ENCODE measurements at places on chromosomes 2 and 18.

DNA sequence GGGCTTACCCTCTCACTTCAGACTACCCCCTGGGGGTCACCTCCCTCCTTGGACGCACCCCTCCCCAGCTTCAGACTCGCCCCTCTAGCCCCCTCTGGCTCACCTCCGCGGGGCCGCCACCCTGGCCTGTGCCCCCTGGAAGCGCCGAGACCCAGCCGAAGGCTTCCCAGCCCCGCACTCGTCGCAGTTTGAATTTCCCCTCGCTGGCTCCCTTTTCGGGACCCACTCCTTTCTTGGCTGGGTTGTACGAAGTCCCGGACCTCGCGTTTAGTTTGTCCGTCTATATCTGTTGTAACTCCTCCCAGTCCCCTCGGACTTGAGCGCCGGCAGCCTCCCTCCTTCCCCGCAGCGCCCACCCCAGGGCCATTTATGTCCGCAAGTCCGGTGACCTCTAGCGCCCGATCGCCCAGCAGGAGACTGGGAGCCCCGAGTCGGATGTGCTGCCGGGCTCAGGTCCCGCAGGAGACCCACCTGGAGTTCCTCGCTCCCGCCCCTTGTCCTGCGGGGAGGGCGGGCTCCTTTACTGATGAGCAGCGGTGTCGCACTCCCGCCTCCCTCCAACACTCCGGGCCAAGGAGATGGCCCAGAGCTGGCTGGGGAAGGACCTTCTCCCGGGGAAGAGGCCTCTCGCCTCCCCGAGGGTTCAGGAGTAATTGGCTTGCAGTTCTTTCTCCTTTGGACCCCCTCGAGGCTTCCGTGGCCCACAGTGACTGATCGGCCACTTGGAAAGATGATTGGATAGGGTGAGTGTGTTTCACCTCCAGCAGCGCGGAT lies 692 bp upstream of the RAX start:
- no peak for DNase-seq

DNA sequence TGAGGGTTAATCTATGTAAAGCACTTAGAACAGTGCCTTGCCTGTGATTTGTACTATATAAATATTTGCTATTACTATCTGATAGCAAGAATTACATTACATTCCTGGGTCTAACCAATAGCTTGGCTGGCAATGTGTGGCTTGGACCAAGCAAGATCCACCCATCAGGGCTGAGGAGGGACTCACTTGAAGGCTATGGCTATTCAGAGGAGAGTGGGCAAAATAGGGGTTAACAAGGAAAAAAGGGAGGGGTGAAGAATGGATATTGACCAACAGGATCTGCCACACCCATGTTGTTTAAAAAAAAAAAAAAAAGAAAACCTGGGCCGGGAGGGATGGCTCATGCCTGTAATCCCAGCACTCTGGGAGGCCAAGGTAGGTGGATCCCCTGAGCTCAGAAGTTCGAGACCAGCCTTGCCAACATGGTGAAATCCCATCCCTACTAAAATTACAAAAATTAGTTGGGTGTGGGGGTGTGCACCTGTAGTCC lies 20.0 kb upstream of the TMBIM1 start:
- no peak for DNase-seq

DNA sequence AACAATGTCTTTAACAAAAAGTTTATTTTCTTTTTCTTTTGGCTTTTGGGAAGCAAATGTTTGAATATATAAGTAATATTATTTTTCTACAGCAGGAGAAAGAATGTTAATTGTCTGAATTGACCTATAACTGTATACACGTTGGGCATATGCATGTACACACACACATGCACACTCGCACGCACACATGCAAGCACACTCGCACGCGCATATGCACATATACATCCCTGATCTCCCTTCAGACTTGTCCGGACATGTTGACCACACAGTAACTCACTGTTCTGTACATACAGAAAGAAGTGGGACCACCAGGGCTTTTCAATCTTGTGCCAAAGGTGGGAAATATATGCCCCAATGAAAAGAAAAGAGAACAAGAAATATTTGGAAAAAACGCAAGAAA lies 245.1 kb upstream of the APCDD1 start:
- no peak for DNase-seq

- DNase-seq, result no peak
Measured at GRCh38 chr18:73679941-73680712, 467.5 kb downstream of the FBXO15 start.

- DNase-seq, result no peak
Measured at GRCh38 chr2:182050333-182051135, 64.9 kb downstream of the PPP1R1C start.

DNA sequence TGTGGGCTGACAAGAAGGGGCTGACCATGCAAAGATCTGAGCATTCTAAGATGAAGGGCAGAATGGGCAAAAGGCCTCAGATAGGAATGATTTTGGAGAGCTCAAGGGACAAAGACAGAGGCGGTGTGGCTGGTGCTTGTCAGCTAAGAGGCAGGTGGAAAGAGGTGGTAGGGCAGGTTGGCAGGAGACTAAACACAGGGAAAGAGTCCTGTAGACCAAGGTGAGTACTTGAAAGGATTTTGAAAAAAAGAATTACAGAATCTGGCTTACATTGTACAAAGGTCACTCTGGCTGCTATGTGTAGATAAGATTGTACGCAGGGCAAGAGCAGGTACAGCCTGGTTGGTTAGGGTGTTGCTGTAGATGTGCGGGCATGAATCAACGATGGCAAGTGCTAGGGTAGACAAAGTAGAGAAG lies 50.6 kb downstream of the STK39 start:
- DNase-seq, result no peak

GRCh38 chr2:30371772-30372373 lies 75.2 kb upstream of the LCLAT1 start:
- no peak for DNase-seq

DNA sequence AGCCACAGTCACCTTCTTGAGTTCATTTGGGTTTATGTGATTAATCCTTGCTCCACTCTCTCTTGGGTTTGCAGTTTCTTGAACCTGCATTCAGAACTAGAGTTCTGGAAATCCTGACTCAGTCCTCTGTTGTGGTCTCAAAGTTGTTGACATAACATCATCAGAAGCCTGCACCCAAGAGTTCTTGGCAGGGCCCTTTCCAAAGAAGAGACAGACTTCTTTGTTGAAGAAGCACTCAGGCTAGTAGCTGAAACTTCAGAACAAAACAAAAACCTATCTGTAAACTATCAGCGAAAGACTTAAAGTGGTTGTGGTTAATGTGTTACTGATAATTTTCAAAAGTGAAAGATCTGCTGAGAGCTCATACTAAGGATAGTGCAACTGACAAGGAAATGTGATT lies 120.8 kb downstream of the FAM168B start:
- DNase-seq, result no peak

GRCh38 chr18:62767321-62767720 lies 52.0 kb downstream of the PHLPP1 start:
- no peak for DNase-seq

- DNase-seq, result no peak
Measured at GRCh38 chr2:195686564-195686963, 29.5 kb downstream of the SLC39A10 start.

DNA sequence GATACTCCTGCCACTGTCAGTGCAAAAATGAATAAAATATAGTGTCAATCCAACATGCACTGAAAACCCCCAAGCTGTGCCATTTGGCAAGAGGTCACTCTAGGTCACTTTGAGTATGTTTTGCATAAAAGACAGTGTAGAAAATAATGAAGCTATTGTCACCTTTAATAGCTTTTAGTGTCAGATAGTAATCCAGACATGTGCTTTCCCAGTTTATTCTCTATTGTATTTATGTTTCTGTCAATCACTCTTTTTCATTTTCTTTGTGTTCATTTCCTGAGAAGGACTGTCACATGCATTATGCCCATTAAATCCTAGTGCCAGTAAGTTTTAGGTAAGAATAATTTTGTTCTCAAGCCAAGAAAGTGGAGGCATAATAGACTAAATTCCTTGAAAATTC lies 1073.9 kb upstream of the CDH2 start:
- DNase-seq, result no peak

GRCh38 chr2:84896567-84896966 lies 8.9 kb upstream of the TMSB10 start:
- DNase-seq, result peak; percentile 15

- no peak for DNase-seq
Measured at GRCh38 chr2:191635333-191636234, 42.4 kb upstream of the NABP1 start.

DNA sequence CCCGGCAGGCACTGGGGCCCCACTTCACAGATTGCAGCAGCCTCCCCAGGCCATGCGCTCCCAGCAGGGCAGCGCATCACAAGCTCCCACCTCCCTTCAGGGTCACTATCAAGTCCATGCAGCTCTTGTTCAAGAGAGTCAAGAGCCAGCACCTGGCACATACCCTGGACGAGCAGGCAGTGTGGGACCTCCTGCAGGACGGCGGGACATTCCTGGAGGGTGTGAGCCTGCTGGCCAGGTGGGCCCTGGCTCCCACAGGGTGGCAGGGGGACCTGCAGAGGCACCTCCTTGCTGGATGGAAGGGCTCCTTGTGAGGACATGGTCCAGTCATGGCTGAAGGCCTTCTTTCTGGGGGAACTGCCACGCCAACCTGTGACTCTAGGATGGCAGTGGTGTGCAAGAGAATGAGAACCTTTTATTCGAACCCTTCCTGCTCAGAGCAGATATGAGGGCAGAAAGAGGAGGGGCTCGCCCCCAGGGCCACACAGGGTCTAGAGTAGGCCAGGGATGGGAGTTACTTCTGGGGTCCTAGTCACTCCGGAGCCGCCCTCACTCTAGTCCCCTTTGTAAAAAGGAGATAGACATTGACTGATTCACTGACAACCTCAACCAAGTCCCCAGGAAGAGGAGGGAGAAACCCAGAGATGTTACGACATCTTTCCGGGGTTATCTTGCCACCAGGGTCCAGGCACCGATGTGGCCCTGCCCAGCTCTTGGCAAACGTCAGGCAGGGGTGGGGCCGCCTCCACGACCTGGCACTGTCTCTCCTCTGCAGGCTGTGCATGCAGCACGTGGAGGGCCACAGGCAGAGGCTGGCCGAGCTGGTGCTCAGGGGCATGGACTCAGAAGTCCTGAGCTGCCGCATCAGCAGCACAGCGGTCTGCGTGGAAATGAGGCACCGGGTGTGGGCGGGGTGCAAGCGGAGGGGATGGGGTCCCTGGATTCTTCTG lies 31.3 kb downstream of the HJURP start:
- DNase-seq, result peak; percentile 47

DNA sequence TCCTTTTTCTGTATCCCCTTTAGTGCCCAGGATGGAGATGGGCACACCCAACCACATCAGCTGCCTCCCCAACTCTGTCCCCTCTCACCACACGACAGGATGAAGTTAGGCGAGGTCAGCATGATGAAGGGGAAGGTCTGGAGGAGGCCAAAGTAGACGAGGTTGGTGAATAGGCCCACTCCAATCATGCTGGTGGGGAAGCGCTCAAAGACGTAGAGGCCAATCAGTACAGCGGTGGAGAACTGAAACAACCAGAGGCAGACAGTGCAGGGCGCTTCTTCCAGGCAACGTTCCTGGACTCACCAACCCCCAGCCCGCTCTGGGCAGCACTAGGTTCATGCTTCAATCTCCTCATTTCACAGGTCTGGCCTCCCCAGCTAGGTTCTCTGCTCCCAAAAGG lies 2.9 kb downstream of the TEX261 start:
- DNase-seq, result no peak

GRCh38 chr2:186695081-186695756 lies 1.4 kb downstream of the FAM171B start:
- DNase-seq, result no peak

DNA sequence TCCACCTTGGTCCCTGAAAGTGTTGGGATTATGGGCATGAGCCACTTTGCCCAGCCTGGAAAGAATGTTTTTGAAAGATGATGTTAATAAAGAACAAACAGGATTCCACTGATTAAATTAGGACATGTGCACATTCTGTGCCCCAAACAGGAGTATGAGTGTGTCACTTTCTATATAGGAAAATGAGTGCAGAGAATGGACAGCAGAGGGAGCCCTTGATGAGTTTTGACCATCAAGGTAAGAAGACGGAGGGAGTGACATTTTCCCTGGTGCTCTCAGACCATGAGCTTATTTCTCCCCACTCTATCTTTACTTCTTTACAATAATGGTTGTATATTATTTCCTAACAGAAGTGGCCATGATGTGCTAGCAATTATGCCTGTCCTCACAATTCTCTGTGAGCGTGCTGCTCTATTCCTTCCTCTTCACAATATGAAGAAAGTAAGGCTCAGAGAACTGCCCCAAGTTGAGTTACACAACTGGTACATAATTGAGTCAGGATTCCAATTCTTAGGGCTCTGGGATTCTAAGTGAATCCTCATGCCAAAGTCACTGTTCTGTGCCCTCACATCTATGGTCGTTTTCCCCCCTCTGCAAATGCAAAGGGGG lies 20.6 kb downstream of the RPL37A start:
- DNase-seq, result peak; percentile 59

DNA sequence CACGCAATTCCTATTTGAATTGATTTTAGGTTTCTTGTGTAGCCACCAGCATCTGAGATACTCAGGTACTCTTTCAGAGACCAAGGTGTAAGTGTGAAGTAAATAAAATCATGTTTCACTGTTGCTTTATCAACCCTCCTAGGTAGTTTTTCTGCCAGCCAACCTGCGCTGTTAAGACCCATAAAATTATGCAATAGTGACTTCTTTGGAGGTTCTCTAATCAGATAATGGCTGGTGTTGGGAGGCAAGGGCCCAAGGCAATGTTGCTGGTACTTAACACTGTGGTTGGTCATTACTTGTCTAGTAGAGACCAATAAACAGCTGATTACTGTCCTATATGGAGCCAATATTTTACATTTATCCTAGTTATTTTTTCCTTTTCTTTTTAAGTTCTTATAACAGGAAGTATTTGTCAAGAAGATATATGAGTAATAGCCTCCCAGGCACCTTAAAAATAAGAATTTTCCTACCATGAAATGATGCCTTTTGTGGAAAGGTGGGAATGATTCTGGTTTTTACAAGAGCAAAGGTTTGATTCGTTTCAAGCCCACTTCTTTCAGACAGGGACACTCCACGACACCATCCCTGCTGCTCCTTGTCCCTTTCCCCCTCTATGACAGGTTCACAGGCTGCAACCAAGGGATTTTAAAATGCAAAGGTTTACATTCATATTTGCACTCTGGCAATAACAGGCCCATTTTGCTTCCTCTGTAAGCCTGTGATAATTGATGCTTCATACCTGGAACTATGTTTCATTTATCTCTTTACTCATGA lies 259.3 kb downstream of the MEIS1 start:
- DNase-seq, result no peak

- DNase-seq, result no peak
Measured at GRCh38 chr2:58484221-58484620, 243.1 kb upstream of the FANCL start.
